HFFc6 (cell line): ENCODE measurements at places on chromosomes 2 and 18. TPM values are rescaled to one million over a fixed set of nuclear protein-coding genes. Genes with fewer than 3 reads are reported as not detected.

- H3K4me1 ChIP-seq = peaks cover 16% of the 10 kb centered on the region
- DNase-seq = no peak
- H3K27ac ChIP-seq = no peak overlapping the region
- H3K4me3 ChIP-seq = no peak overlapping the region
- no peaks in the 10 kb centered on the region for H3K36me3 ChIP-seq
- H3K27me3 ChIP-seq = peaks cover 26% of the 10 kb centered on the region
These were observed 33.1 kb upstream of the DNMT3A start for GRCh38 chr2:25374827-25375226.

DNA sequence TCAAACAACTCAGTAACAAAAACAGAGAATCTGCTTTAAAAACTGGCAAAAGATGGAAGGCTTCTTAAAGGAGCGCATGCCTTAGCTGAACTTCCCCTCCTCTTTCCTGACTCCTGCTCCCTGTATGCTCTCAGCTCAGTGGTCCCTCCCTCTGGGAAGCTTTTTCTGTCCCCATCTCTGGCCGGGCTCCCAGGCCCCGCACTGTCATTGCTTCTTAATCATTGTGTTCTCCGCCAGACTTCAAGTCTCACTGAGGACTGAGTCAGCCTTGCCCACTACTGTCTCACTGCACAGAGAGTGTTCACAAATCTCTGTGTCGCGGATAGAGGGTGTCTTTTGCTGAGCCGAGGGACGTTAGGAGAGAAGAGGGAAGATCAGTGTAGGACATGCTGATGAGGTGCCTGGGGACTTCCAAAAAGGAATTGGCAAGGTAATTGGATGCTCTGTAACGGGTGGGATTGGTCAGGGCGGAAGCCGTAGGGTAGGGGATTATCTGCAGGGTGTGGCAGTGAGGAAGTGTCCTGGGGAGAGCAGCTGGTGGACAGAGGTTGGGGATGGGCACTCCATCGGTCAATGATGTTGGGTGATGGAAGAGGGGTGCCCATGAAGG, 16.2 kb downstream of the TOGARAM2 start:
- H3K4me3 ChIP-seq = no peak overlapping the region; the same call in 1 of the 2 replicates
- no peak overlapping the region for H3K27ac ChIP-seq
- H3K27me3 ChIP-seq = peaks cover 15% of the 10 kb centered on the region
- peaks cover 22% of the 10 kb centered on the region for H3K4me1 ChIP-seq
- DNase-seq = peak; percentile 25

- peaks cover 7% of the 10 kb centered on the region for H3K36me3 ChIP-seq
- DNase-seq = no peak
- H3K27ac ChIP-seq = peak overlapping the region; percentile 53
- H3K4me3 ChIP-seq = no peak overlapping the region
- H3K27me3 ChIP-seq = no peaks in the 10 kb centered on the region
These were observed 79.7 kb downstream of the STRN start for GRCh38 chr2:36886664-36887063.

- DNase-seq = peak; percentile 52
- peaks cover 42% of the 10 kb centered on the region for H3K4me1 ChIP-seq
- H3K4me3 ChIP-seq = peak overlapping the region; percentile 79
- H3K27ac ChIP-seq = peak overlapping the region; percentile 92
- H3K27me3 ChIP-seq = no peaks in the 10 kb centered on the region; the same call in 1 of the 2 replicates
- no peaks in the 10 kb centered on the region for H3K36me3 ChIP-seq
These were observed 8.5 kb downstream of the STEAP3 start for GRCh38 chr2:119231975-119232665.

DNA sequence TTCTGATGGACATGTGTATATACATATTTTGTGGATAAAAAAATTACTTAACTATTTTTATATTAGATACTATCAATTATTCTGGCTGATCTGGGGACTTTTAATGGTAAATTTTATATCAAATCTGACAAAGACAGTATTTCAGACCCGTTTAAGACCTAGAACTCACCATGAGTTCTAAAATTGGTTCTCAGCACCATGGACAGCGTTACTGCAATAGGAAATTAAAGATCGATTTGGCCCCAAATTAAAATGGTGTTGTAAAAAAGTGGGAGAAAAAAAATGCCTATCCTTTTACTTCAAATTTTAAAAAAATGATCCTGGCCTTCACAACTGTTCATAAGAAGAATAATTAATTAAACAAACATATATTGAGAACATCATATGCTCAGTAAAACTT, 919 bp upstream of the SCN2A start:
- no peaks in the 10 kb centered on the region for H3K4me1 ChIP-seq
- no peak for DNase-seq
- H3K4me3 ChIP-seq = no peak overlapping the region
- H3K27me3 ChIP-seq = no peaks in the 10 kb centered on the region
- H3K36me3 ChIP-seq = no peaks in the 10 kb centered on the region

- no peaks in the 10 kb centered on the region for H3K4me1 ChIP-seq
- H3K27me3 ChIP-seq = peaks cover 3% of the 10 kb centered on the region; the same call in 1 of the 2 replicates
- H3K36me3 ChIP-seq = no peaks in the 10 kb centered on the region
- H3K4me3 ChIP-seq = no peak overlapping the region
These were observed 34.0 kb downstream of the SLC4A10 start for GRCh38 chr2:161658259-161658658.

- H3K36me3 ChIP-seq = peaks cover 9% of the 10 kb centered on the region; the same call in 1 of the 2 replicates
- H3K4me3 ChIP-seq = no peak overlapping the region
- no peak overlapping the region for H3K27ac ChIP-seq
- peaks cover 21% of the 10 kb centered on the region for H3K4me1 ChIP-seq
- DNase-seq = no peak
- peaks cover 7% of the 10 kb centered on the region; the same call in 1 of the 2 replicates for H3K27me3 ChIP-seq
These were observed 22.9 kb upstream of the SPP2 start for GRCh38 chr2:234027641-234028040.

- no peaks in the 10 kb centered on the region for H3K36me3 ChIP-seq
- DNase-seq = no peak
- H3K4me3 ChIP-seq = no peak overlapping the region
- H3K27me3 ChIP-seq = peaks cover 65% of the 10 kb centered on the region
These were observed 78.7 kb upstream of the OTOF start for GRCh38 chr2:26556309-26557243.

GRCh38 chr2:206115026-206115578, 29.1 kb upstream of the INO80D start:
- peaks cover 28% of the 10 kb centered on the region for H3K4me1 ChIP-seq
- H3K27me3 ChIP-seq = no peaks in the 10 kb centered on the region
- peaks cover 30% of the 10 kb centered on the region for H3K36me3 ChIP-seq
- no peak for DNase-seq

Gene RNF152
- total RNA-seq = 49.9 to 70.7 TPM (median 60.3 TPM) in 3 replicates

Gene SNTG2
- total RNA-seq = not detected in 3 replicates

Gene SLC38A11
- 2.1 to 3.5 TPM (median 2.3 TPM) in 3 replicates for total RNA-seq

Gene LBH
- 25.1 to 99.2 TPM (median 27.5 TPM) in 3 replicates for total RNA-seq
